ENCODE measurements at places on chromosomes 5 and 9.

DNA sequence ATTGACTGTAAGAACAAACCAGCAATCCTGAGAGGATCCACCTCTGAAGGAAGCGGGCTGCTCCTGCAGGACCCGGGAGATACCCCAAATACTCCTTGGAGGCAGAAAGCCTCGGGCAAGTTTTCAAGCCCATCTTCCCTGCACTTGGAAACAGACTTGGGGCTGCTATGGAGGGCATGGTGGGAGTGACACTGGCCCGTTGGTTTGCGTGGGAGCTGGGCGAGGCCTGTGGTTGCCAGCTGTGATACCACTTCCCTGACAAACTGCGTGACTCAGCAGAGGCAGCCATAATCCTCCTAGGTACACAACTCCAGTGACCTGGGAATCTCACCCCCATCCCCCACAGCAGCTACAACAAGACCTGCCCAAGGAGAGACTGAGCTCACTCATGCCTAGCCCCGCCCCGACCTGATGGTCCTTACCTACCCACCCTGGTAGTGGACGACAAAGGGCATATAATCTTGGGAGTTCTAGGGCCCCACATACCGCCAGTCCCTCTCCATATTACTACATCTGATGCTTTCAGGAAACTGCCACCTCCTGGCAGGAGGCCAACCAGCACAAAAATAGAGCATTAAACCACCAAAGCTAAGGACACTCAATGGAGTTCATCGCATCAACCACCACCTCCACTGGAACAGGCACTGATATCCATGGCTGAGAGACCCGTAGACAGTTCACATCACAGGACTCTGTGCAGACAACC, 38.1 kb upstream of the VLDLR start:
- no peak for DNase-seq

DNA sequence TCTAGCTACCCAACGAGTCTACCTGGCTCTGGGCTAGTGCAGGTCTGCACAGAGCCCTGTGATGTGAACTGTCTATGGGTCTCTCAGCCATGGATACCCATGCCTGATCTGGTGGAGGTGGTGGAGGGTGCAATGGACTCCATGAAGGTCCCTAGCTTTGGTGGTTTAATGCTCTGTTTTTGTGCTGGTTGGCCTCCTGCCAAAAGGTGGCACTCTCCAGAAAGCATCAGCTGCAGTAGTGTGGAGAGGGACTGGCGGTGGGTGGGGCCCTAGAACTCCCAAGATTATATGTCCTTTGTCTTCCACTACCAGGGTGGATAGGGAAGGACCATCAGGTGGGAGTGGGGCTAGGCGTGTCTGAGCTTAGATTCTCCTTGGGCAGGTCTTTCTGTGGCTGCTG, 290.1 kb downstream of the AGTPBP1 start:
- no peak for DNase-seq

DNA sequence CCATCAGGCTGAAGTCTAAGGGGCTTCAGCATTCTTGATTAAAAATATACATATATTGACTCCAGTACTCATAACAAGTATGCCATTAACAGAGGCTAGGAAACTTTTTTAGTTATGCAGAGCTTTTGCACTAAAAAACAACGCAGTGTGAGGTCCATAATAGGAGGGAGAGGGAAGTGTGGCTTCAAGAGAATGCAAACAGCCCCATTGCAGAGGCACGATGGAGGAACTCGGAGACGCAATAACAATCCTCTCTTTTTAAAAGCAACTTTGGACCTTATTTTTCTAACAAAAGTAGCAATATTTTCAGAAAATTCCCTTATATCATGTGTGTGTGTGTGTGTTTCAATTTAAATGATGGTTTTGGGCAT, 150.0 kb upstream of the PTCH1 start:
- no peak for DNase-seq

- no peak for DNase-seq
These were observed 198.7 kb downstream of the C9orf50 start for GRCh38 chr9:129422032-129422842.

- no peak for DNase-seq
These were observed 216.8 kb downstream of the TUSC1 start for GRCh38 chr9:25461416-25461815.

- DNase-seq = no peak
These were observed 18.3 kb upstream of the IL9 start for GRCh38 chr5:135913713-135914626.

GRCh38 chr9:5582835-5583195, 46.1 kb upstream of the RIC1 start:
- no peak for DNase-seq
